ENCODE measurements at places on chromosomes 12 and 14. TPM values are rescaled to one million over a fixed set of nuclear protein-coding genes. Genes with fewer than 3 reads are reported as not detected.

Gene UBR7
- 27.7 TPM for total RNA-seq

Gene MYO1H
- not detected for total RNA-seq

Gene CD163L1
- total RNA-seq, result 0.17 TPM

Gene RND1
- not detected for total RNA-seq

Gene SLC16A7
- total RNA-seq, result 6.9 TPM

Gene FGD6
- 8.4 TPM for total RNA-seq

Gene NOC4L
- total RNA-seq, result 23.0 TPM

Gene SPATA7
- total RNA-seq, result 11.2 TPM

Gene OR9K2
- total RNA-seq, result not detected
